NK-92 treated with Interleukin-12 subunit alpha and Interleukin-12 subunit beta, amount 100 ng/mL, for 24 hours (cell line): ENCODE measurements at places on chromosomes 1 and 21.

DNA sequence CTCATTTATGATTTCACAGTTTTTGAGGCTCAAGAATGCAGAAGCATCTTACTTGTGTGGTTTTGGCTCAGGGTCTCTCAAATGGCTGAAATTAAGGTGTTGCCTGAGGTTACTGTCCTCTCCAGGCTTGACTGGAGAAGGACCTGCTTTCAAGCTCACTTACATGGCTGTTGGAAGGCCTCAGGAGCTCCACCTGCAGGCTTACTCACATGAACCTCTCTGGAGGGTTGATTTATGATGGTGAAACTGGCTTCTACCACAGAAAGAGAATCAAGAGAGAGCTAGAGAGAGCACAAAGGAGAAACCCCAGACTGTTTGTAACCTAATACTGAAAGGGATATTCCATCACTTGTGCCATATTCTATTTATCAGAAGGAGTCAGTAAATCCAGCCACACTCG lies 6.2 kb upstream of the KCNK2 start:
- DNase-seq = no peak

GRCh38 chr21:31235671-31236450 lies 108.2 kb downstream of the TIAM1 start:
- peak; percentile 12 for DNase-seq

DNA sequence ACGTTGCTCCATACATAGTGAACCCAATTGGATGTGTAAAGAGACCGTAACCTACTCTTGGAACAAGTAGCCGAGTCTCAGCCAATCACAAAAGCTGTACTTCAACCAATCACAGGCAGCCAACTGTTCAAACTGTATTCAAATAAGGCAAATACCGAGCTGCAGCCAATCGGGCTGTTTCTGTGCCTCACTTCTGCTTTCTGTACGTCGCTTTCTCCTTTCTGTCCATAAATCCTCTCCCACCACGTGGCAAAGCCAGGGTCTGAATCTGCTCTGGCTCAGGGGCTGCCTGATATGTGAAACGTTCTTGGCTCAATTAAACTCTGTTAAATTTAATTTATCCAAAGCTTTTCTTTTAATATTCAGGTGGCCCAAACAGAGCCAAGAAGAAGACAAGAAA lies 210.3 kb downstream of the URB2 start:
- DNase-seq = no peak

- no peak for DNase-seq
These were observed 48.2 kb downstream of the IL12RB2 start for GRCh38 chr1:67355745-67356424.

- no peak for DNase-seq
These were observed 187.7 kb downstream of the SDCCAG8 start for GRCh38 chr1:243443557-243443956.

- DNase-seq = no peak
These were observed 3.1 kb downstream of the PRDM2 start for GRCh38 chr1:13703128-13703513.

- DNase-seq = no peak
These were observed 142.2 kb upstream of the KRTAP19-8 start for GRCh38 chr21:31180256-31181081.

DNA sequence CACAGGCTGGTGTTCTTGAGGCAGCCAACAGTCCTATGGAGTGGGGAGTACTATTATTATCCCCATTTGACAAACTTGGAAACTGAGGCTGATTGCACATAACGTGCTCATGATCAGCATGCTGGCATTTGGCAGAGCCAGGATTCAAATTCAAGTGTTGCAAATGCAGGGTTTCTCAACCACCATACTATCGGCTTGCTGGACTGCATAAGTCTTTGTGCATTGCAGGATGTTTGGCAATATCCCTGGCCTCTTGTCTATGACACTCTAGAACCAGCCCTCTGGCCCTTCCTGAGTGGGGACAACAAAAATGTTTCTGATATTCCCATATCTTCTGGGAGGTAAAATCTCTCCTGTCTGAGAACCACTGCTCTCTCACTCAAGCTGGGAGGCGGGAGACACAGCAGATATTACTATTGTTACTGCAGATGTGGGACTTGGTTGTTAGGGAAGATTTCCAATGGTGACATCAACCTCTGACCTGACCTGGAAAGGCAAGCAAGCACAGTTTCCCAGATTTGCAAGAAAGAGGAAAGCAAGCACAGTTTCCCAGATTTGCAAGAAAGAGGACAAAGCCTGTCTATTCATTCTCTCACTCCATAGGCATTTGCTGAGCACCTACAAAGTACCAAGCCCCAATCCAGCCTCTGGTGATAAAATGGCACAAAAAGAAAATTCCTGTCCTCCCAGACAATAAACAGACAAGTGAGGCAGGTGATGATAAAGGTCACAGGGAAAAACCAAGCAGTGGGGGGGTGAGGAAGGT lies 1.0 kb upstream of the AADACL3 start:
- DNase-seq = no peak

- no peak for DNase-seq
These were observed 1.2 kb upstream of the PTTG1IP start for GRCh38 chr21:44874497-44875315.

DNA sequence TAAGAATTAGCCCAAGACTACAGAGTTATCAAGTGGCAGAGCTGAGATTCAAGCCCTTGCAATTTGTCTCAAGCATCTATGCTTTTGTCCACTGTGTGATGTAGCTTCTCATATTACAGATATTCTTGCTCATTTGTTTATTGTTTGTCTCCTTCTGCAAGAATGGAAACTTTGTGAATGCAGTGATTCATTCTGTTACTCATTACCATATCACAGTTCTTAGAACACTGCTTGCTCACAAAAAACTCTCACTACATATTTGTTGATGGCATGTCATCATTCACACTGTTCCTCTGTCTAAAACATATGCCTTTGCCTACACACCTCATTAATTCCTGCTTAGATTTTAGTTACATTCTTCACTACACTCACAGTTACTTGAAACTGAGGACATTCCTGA lies 1198.9 kb downstream of the PLA2G4A start:
- DNase-seq = no peak

GRCh38 chr1:40532844-40533424 lies 1.5 kb downstream of the ZNF684 start:
- no peak for DNase-seq

DNA sequence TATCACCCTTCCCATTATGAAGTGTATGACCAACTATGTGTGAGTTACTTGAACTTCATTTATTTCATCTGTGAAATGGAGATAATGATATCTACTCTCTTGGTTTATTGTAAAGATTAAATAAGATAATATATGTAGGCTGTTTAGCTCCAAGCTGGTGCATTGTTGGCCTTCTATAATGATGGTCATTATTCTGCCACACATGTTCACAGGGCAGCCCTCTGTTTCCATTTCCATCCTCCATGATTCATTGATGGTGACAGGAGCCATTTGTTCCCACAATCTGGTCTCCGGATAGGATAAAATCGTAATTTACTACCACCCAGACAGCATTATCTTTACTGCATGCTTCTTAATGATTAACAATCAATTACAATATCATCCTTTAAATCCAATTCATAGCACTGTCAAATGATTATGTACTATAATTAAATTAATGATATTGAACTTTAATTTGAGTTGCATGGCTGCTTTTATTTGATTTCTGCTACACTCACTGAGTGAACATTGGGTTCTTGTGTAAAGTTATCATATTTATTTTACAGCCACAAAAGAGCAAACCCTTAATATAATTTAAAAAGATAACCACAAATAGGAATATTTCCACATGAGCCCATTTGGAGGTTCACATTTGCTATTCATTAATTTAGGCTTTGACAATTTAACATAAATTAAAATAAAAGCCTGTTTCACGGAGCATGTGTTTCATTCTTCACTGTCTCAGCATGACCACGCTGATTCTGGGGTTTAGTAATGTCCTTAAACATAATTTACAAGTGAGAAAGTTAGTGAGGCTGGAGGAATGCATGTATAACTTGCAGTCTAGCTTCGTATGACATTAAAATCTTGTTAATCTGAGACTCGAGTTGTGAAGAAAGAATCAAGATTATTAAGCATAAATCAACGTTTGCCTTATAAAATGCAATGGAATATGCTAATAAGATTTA lies 596.4 kb upstream of the ZRANB2 start:
- no peak for DNase-seq

GRCh38 chr1:109300650-109301151 lies 6.1 kb downstream of the MYBPHL start:
- DNase-seq = no peak

DNA sequence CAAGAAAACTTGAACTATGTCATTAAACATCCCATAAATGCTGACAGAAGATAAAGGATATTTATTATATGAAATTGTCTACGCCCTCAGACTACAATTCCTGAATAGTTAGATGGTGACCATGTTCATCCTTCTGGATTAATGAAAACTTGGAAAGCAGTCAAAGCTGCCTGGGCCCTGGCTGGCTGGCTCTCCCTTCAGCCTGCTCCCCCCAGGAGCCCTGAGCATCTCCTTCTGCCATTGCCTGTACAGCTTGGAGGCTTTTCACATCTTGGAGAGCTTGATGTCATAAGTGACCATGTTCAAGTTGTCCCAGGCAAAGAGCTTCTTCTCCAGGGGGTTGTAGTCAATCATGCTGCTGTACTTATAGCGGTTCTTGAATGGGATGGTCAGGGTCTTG lies 13.6 kb downstream of the MYOCOS start:
- no peak for DNase-seq

DNA sequence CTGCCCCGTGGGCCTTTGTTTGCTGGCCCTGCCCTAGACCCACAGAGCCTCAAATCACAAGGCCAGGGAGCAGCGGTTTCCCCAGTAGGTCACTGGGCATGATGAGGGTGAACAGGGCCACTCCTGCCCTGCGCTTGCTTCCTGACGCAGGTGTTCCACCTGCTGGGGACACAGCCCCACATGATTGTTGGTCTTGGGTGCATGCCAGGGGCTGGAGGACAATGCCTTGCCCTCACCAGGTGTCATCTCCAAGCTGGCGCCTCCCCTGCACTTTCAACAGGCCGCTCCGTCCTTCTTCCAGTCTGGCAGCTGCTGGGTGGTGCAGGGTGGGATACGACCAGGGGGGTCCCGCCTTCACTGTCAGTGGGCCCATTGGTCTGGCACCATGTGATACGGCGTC lies 24.3 kb downstream of the IL10RB start:
- no peak for DNase-seq

DNA sequence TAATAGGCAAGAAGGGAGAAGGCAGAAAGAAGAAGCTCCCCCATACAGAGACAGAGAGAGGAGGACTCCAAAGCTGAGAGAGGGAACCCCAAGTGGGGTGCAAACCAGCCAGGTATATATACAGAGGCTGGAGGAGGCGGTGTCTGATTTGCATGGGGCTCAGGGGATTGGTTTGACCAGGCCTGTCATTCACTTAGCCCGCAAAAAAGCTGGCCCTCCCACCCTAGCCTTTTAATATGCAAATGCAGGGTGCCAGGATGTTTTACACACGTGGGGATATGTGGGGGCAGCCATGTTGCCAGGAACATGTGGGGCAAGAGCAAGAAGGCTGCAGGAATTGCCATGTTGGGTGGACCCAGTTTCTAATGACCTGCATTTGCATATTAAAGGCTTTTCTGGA lies 37.0 kb upstream of the TENT5B start:
- DNase-seq = no peak

DNA sequence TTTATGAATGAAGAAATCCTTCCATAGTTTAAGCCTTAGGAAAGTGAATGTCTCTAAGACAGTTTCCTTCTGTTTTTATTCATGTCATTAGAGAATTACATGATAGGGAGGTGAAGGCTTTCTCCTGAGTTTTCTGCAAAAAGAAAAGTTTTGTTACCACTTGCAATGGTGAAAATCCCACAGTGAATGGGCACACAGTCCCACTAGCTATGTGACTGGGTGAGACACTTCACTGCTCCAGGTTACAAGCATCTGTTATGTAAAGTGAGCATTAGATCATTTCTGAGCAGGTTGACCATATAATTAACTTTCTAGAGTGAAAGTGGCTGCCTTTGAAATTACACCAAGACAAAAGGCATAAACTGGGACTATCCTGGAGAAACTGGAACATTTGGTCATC lies 38.9 kb upstream of the GREM2 start:
- DNase-seq = no peak
